Fibroblast of skin of left biceps (primary cell): ENCODE measurements at places on chromosomes 4 and X.

DNA sequence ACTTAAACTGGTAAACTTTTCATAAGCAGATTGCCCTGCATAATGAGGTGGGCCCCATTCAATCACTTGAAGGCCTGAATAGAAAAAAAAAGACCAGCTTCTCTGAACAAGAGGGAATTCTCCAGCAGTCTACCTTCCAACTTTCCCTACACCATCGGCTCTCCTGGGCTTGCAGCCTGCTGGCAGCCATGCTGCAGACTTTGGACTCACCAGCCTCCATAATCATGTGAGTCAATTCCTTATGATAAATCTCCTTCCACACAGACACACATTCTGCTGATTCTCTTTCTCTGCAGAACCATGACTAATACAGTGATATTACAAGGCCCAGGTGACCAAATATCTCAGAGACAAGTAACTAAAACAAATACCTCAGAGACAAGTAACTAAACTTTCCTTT lies 113.8 kb upstream of the WDR17 start:
- no peak for DNase-seq

- peak; percentile 73 for DNase-seq
These were observed 605 bp downstream of the ANXA5 start for GRCh38 chr4:121696170-121696580.

DNA sequence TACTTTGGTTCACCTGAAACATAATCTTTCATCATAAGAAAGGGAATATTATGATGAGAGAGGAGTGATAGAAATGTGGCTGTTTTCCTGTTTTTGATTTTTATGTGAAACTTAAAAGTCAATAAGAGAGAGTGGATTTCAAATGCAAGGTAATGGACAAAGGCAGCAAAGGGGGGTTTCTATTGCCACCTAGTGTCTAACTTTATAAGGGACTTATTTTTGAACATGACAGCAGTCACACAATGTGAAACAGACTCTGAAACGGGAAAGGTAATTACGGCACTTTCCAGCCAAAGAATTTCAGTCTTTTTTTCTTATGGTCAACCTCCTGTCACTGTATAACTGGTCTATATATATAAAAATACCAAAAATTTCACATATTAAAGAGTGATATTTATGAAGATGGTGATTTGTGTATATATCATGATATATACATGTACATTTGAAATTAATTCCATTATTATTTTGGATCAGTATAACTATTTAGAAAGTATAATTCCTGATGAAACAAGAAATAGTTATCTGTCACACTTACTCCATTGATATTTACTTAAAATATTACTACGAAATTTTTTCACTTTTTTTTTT lies 127.1 kb downstream of the FBXO8 start:
- DNase-seq, result peak; percentile 8

DNA sequence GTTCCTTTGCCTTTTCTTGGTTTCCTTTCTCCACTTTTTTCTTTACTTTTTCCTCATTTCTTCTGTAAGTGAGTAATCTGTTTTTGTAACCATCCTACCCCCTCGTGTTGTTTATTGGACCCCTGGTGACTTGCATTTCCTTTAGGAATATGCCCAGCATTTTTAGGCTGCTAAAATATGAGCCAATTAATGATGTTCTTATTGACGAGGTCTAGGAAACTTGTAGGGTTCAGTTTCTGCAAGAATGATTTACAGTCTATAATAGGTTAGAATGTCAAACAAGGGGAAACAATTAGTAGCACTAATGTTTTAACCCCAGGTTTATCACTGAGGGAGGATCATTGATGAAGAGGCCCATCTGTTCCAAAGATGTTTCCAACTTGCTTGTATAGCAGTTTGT lies 79.0 kb downstream of the CPE start:
- no peak for DNase-seq

DNA sequence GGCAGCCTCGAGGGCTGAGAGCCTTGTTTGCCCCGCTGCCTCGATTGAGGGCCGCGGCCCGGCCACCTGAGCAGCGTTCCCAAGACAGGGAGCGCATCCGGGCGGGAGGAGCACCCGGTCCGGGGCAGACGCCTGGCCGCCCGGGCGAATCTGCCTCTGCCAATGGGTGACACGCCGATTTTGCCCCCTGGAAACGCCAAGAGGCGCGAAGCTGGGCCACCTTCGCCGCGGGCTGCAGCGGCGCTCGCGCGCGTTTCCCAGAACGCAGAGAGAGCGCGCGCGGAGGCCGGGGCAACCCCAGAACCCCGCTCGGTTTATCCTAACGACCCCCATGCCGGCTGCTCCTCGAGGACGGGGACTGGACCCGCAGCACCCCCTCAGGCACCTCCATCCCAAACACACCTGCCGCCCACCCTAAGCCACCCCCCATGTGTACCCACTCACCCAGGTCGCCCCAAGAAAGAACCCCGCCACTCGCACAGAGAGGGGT lies 575 bp downstream of the MAP7D2 start:
- no peak for DNase-seq

DNA sequence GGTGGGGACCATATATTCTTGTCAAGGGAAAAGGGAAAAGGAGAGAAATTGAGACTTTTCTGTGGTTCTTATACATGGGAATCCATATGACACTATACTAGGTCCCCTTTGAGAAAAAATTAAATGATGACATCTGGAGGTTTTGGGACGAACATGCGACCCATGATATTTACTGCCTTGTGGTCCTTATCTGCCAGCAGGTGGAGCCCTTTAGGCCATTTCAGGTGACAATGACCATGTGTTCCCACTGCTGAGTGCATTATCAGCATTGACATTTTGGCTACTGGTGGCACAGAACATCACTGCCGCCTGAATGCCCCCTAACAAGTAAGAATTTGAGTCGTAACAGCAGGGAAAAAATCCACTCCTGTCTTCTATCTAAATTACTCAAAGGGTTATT lies 843.4 kb downstream of the FSTL5 start:
- no peak for DNase-seq

DNA sequence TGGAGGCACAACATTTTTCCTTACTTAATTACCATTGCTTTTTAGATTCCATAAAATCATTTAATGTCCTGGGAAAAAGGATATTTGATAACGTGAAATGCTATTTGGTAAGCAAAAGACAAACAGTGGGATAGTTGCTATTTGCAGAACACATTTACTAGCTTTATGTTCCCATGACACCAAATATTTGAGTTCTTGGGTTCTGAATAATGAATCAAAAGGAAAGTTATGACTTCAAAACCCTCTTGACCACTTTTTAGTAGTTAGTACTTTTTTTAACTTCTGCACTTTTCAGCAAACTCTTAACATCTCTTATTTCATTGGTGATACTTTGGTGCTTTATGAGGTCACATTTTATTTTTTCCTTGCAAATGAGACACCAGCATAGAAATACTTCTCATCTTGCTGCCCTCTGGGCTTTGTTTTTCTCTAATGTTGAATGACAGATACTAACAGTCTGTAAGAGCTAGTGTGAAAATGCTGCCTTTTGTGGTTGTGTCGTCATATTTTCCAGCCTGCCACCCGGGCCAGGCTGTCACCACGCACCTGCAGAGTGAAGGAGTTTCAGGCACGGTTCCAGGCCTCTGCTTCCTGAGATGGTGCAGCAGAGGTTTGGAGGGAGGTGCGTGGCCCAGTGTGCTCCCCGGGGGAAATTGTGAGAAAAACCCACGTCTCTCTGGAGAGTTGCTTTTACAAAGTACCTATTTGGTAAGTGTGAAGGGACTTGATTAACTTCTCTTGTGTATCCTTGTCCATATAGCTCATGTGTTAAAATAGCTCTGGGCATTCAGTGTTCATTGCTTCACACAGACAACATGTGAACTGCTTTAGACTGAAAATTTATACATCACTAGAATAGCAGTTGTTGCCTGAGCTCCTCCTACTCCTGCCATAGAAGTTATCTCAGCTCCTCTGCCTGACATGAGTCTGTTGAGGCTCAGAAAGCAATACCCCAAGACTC lies 34.7 kb downstream of the MSL3 start:
- DNase-seq, result no peak

DNA sequence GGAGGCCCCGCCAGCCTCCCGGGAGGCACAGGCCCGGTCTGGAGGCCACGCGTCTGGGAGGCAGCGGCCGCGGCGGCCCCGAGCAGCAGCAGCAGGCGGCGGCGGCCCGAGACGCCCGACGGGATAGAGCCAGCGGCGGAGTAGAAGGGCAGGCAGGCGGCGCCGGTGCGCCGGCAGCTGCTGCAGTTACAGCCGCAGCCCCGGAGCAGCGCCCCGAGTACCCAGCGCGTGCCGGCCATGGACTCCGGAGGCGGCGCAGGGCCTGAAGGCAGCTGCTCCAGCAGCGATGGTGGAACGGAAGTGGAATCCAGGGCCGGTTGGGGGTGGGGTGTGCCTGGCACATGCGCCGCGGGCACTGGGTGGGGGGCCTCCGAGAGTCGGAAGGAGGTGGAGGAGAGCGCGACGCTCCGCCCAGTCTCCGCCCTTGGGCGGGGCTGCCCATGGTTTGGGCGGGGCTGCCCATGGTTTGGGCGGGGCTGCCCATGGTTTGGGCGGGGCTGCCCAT lies at the start of gene GRSF1:
GRSF1 (minus strand) TSS at position 302 of the 505 bp plus-strand sequence; CDS start at position 239, 63 bp downstream.
- DNase-seq, result peak; percentile 80
